Epithelial cell of umbilical artery (primary cell): ENCODE measurements at places on chromosomes 6 and 20. TPM values are rescaled to one million over a fixed set of nuclear protein-coding genes. Genes with fewer than 3 reads are reported as not detected.

The LHFPL5 gene
- not detected in 2 replicates for total RNA-seq

The OGFR gene
- 28.3 and 80.9 TPM in 2 replicates for total RNA-seq

The PHIP gene
- 16.6 and 22.8 TPM in 2 replicates for total RNA-seq

The NINL gene
- 9.4 and 9.9 TPM in 2 replicates for total RNA-seq
